ENCODE measurements at places on chromosomes 11 and 22.

DNA sequence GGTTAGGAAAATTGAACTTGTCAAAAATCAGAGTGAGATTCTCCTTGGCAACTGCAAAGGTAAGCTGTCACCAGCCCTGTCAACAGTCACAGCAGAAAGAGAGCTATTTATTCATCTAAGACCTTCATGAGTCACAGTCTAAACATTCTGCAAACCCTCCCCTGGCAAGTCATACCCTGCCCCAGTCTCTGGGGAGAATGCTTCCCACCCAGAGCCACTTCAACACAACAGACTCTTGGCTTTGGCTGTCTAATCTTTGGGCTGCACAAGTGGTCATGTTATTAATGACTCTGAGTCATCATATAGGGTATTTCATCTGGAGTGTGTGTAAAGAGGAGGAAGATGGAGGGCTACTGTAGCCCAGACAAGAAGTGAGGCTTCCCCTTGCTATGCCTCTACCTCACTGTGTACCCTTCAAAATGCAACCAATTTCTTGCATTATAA, 153.4 kb downstream of the CCDC34 start:
- no peak for DNase-seq

- no peak for DNase-seq
Measured at GRCh38 chr22:42977569-42977968, 37.4 kb downstream of the PACSIN2 start.

GRCh38 chr22:21606775-21607174, 23.0 kb downstream of the YDJC start:
- no peak for DNase-seq

GRCh38 chr11:112566124-112566523, 305.5 kb upstream of the PLET1 start:
- no peak for DNase-seq

GRCh38 chr11:65803797-65804492, 17.1 kb downstream of the OVOL1 start:
- DNase-seq = no peak

DNA sequence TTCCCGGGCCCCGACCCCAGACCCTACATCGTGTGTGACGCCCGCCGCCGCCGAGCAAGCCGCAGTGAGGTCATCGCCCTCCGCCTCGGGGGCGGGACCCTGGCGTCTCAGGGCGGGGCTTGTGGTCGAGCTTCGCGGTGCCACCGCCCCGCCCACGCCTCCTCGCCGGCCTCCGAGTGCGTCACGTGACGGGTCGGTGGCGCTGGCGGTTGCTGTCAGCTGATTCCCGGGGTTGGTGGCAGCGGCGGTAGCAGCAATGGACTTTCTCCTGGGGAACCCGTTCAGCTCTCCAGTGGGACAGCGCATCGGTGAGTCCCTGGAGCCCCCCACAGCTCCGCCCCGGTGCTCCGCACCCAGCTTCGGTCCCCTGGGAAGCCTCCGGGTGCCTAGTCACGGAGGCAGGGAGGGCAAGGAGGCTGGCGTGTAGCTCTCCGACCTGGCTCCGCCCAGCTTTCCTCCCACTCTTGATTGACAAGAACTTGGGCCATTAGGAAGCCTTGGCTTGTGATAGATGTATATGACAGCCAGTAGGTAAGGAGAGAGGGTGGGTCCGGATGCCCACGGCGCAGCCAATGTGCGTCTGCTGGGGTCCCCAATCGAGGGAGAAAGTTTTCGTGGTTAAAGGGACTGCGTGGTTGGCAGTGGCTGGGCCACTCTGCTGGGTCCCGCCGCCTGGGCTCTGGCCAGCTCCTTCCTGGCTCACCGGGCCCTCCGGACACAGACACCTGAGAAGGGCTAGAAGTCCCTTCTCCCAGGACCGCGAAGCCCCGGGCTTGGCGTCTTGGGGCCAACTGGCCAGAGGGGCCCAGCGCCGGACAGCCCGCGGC, at the start of gene TOM1:
TSS of gene TOM1 (plus strand) at position 222 of the 827 bp plus-strand sequence. CDS start at position 257, 35 bp downstream.
- peak; percentile 72 for DNase-seq

DNA sequence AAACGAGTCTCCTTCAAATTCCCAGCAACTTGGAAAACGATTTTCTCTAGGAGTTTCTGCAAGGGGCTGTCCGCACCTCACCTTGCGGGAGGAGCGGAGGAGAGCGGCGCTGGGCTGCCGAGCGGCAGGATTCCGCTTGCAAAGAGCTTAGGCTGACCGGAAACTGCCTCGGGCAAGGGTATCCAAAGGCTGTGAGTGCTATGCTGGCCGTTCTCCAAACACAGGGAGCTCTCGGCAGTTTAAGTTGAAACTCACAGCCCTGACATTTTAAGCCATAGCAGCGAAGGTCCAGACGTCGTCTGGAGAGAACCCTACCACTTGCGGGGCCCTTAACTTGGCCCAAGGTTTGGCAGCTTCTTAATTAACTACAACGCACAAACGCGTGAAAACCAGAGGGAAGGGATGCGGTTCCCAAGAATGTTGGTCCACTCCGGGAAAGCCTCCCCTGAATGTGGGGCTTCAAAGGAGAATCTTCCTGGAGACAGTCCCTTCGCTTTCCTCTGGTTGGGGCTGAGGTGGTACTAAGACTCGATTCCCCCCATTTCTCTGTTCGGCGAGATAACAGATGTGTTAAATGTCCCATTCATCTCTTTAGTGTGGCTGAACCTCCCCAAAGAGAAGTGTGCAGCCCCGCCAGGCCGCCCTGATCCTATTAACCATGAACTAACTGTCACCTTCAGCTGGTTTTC, 1.1 kb upstream of the DBX1 start:
- no peak for DNase-seq

DNA sequence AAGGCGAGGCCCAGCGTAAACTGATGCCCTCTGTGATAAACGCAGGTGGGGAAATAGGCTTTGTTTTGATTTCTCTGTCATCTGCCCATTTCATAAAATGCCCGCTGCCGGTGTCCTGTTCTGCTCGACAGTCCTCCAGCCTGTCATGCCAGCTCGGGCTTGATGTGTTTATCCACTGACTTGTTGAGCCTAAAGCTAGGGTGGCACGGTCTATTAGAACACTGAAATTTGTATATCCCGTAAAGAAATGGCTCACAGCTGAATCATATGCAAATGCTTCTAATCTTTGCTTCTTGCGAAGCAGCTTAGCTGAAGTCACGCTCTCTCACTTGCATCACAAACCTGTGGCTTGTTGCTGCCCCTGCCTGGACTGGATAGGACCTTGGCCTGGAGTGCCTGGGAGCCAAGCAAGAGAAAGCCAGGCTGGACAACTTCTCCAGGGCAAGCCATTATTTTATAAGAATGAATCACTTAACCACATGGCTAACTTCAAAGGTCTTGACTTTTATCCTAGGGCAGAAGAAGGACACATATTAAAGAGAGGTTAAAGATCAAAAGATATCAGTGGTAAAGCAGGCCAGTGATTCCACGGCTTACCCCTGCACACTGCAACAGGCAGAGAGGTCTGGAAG, 33.1 kb downstream of the EHF start:
- no peak for DNase-seq

DNA sequence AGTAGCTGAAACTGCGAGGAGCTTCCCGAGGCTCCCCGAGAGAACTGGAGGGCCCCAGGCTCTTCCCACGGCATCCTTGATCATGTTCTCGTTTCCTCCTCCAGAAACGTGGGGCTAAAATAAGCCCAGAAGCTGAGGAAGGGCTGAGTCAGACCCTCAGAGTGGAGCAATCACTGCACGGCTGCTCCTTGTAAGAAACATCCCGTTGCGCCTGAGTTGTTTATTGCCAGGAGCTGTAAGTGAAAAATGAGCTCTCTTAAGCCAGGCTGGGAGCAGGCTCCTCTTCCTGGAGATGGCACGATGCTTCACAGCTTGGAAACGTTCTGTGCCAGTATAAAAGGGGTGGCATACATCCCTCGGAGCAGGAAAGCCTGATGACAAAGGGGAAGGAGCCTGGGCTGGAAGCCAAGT, 47.3 kb upstream of the SYN3 start:
- no peak for DNase-seq
